ENCODE measurements at places on chromosomes 5 and 9. TPM values are rescaled to one million over a fixed set of nuclear protein-coding genes. Genes with fewer than 3 reads are reported as not detected.

GRCh38 chr5:168401226-168401625, 85.0 kb upstream of the RARS1 start:
- DNase-seq: no peak

GRCh38 chr9:95379630-95380029, 62.1 kb upstream of the FANCC start:
- no peak for DNase-seq

DNA sequence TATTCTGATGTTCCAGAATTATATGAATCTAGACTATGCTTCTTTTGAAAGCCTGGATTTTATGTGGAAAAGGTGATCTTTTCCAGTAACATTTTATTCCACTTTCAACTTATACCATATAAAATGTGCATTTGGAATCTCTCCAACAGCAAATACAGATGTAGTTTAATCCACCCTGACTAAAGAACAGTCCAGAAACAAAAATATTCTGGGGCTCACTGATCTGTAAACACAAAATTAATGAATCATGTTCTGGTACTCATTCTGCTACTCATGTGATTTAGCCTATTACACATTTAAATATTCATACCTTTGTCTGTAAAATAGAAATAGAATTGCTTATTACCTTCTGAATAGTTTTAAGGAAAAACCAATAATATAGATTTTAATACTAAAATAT, 125.8 kb downstream of the ARRDC3 start:
- no peak for DNase-seq

ARL14EPL gene
- total RNA-seq: not detected

SLC6A18 gene
- not detected for total RNA-seq
